Right lung (tissue), 10 donors: ENCODE measurements at places on chromosomes 4 and X.

DNA sequence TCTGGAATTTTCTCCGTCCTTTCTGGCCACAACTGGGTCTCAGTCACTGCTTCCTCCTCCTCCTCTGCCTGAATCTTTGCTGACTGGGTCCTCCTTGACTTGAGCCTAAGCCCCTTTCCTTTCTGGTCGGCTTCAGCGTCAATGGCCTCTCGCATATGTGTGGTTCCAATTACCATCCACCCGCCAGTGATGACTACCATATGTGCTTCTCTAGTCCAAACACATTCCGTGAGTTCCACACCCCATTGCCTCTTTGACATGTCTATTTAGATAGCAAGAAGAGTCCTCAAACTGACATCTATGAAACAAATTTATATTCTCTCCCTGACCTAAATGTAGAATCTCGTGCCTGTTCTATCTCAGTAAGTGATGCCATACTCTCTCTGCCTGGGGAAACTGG lies 19.8 kb downstream of the MXRA5 start:
- no peak for DNase-seq

GRCh38 chrX:21816136-21816535 lies 23.3 kb upstream of the MBTPS2 start:
- DNase-seq: peak; percentile 81

GRCh38 chr4:165177725-165178666 lies 29.4 kb upstream of the KLHL2 start:
- DNase-seq: peak; percentile 16

GRCh38 chr4:23911675-23912455 lies 22.0 kb upstream of the PPARGC1A start:
- DNase-seq: no peak
